Spleen (tissue), 13 donors: ENCODE measurements at places on chromosomes 1 and 21.

GRCh38 chr1:57966340-57966739, 542.5 kb upstream of the DAB1 start:
- DNase-seq = no peak

DNA sequence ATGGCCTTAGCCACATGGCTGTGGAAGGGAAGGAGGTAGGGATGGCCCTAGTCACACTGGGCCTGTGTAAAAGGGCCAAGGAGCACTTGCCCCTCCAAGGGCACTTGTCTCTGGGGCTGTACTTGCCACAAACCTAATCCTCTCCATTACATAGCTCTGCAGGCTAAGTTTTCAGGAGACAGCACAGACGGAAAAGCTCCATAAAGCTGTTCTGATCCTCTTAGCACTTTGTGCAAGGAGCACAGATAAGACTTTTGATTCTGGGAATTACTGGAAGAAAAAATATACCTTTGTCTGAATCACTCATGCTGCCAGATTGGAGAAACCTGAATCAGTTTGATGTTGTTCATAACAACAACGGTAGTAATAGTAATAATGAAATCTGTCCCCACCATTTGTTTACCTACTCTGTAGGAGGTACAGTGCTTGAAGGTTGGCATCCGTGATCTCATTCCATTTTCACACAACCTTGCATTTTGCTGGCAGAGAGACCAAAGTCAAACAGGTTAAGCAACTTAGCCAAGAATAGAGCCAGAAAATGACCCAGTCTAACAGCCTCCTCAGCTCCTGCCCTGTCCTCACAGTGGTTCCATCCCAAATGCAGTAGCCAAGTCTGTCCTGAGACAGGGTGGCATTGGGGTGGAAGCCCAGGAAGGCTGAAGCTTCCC, 207.1 kb downstream of the ROR1 start:
- no peak for DNase-seq

DNA sequence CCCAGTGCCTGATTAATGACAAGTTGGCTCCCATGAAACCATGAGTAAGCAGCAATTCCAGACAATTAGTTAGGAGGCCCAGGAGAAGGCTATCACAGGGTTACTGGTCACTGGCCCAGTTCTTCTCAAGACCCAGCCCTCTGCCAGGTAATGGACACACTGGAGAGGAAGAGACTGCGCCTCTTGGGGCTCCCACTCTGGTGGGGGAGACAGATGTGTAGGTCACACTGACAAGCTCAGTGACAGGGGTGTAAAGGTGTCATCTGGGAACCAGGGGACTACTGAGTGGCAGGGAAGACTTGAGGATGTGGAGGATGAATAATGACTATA, 4.9 kb downstream of the HPCA start:
- DNase-seq = no peak

GRCh38 chr1:85125891-85126290, 74.9 kb downstream of the SYDE2 start:
- no peak for DNase-seq

- peak; percentile 71 for DNase-seq
Measured at GRCh38 chr1:155942578-155943141, 1.2 kb downstream of the RXFP4 start.

GRCh38 chr1:35923791-35924221, 7.1 kb upstream of the AGO3 start:
- no peak for DNase-seq

GRCh38 chr1:244699741-244700140, 46.8 kb downstream of the DESI2 start:
- DNase-seq = no peak

DNA sequence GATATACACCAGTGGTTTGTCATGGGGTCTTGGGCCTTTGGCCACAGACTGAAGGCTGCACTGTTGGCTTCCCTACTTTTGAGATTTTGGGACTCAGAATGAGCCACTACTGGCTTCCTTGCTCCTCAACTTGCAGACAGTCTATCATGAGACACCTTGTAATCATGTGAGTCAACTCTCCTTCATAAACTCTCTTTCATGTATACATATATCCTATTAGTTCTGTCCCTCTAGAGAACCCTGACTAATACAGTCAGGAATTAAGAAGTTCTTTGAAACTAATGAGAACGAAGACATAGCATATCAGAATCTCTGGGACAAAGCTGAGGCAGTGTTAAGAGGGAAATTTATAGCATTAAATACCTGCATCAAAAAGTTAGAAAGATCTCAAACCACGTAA, 110.8 kb downstream of the SLC5A9 start:
- no peak for DNase-seq

GRCh38 chr21:38341546-38342012, 84.8 kb downstream of the KCNJ15 start:
- DNase-seq = no peak

GRCh38 chr21:37367703-37368540, 1.3 kb downstream of the DYRK1A start:
- DNase-seq = peak; percentile 90

DNA sequence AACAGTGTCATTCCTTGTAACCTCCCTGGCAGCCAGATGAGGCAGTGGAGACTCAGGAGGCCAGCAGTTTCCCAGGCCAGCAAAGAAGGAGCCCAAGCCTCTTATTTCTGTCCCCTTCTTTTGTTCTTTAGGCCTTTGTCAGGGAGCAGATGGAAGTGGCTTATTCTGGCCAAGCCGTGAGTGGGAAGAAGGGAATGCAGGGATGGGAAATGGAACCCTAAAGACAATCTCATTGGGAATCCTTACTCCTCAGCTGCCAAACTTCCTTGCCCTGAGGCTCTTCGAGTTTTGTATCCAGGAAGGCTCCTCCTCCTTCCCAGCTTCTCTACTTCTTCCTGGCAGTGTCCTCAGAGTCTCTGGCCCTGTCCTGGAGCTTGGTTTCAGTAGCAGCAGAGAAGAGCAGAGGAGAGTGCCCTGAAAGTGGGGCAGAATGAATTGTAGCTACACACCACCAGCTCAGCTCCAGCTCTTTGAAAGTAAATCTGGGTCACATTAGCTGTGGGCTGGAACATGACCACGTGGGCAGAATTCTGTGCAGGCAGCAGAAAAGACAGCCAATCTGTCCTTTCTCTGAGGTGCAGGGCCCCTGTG, 63.9 kb downstream of the NDUFS5 start:
- DNase-seq = no peak

- no peak for DNase-seq
Measured at GRCh38 chr1:46184920-46185658, 8.8 kb upstream of the P3R3URF start.

DNA sequence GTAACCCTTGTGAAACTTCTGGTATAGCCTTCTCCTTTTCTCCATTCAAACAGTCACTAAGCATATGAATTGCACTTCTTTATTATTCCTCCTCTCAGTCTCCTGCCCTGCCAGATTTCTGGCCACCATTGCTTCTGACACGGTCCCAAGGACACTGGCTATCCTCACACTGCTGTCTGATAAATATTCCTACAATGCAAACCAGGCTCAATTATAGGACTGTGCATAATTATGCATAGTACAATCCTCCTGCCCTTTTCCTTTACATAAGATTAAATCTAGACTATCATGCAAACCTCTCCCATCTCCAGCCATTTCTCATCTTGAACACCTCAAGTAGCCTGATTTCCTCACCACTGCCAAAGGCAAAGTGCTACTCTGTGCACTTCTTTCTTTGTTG, 704.3 kb upstream of the ADAMTS5 start:
- DNase-seq = no peak

DNA sequence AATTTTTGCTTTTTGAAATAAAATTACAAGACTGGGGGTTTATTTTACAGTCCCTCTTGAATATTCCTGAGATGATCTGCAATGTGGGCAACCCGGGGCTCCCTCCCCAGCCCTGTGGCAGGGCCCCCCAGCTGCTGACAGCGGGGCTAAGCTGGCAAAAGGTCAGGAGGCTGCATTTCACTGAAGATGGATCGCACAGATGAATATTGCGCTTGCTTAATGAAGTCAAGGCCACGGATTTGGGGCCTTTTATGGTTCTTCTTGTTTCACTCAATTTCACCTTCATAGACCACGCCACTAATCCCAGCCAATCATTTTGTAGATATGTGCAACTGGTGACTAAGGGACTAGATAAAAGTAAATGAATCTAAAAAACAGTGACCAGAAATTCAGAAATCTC, 50.8 kb upstream of the SLC22A15 start:
- DNase-seq = no peak

GRCh38 chr1:41773144-41773591, 145.6 kb downstream of the HIVEP3 start:
- no peak for DNase-seq

DNA sequence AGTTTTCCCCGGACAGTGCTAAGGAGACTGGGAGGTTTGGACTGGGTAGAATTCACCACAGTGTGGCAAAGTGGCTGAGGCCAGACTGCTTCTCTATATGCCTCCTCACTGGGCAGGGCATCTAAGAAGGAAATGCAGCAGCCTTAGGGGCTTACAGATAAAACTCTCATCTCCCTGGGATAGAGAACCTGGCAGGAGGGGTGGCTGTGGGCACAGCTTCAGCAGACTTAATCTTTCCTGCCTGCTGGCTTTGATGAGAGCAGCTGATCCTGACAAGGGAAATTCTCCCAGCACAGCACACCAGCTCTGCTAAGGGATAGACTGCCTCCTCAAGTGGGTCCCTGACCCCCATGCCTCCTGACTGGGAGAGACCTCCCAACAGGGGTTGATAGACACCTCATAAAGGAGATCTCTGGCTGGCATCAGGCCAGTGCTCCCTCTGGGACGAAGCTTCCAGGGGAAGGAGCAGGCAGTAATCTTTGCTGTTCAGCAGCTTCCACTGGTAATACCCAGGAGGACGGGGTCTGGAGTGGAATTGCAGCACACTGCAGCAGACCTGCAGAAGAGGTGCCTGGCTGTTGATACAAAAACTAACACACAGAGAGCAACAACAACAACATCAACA, 25.2 kb downstream of the KIFAP3 start:
- peak; percentile 48 for DNase-seq

- no peak for DNase-seq
Measured at GRCh38 chr1:77415579-77415978, 133.8 kb downstream of the AK5 start.

GRCh38 chr1:222910699-222911098, 95.9 kb downstream of the DISP1 start:
- DNase-seq = no peak

DNA sequence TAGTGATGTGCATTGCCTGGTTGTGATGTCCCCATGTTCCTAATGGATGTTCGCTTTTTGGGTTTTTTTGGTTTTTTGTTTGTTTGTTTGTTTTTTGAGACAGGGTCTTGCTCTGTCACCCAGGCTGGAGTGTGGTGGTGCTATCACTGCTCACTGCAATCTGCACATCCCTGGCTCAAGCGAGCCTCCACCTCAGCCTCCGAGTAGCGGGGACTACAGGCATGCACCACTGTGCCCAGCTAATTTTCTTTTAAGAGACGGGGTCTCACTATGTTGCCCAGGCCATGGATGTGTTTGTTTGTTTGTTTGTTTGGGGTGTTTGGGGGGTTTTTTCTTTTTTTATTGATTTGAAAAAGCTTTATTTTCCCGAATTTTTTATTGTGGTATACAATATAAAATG, 2.1 kb downstream of the COL6A2 start:
- DNase-seq = no peak

GRCh38 chr1:47842228-47842919, 154.8 kb downstream of the TRABD2B start:
- DNase-seq = peak; percentile 17

DNA sequence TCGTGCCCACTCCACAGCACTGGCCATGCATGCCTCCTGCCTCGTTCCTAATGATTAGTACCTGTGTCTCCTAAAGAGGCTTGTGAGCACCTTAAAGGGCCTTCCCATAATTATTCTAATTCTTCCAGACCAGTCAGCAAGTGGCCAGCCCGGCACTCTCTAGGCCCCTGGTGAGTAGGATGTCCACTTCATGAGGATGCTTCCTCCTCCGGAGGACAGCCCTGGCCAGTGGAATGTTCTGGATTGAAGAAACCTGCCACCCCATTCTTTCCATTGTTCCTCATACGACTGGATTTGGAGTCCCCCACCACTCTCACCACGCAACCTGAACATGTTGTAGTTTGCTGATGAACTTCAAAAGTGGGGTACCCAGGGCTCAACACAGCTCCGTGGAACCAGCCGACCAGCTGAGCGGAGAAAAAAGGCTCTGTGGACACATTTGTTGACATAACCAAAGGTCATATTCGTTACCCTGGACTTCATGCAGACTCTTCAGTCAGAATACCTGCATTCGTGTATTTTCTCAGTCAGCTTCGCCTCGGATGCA, 46.7 kb upstream of the LBR start:
- DNase-seq = no peak

- no peak for DNase-seq
Measured at GRCh38 chr1:43668956-43669355, 19.0 kb downstream of the KDM4A start.
